ENCODE measurements at places on chromosomes 13 and 19.

GRCh38 chr13:64471916-64472315 is 2758.2 kb downstream of the PCDH9 start:
- no peak for DNase-seq

DNA sequence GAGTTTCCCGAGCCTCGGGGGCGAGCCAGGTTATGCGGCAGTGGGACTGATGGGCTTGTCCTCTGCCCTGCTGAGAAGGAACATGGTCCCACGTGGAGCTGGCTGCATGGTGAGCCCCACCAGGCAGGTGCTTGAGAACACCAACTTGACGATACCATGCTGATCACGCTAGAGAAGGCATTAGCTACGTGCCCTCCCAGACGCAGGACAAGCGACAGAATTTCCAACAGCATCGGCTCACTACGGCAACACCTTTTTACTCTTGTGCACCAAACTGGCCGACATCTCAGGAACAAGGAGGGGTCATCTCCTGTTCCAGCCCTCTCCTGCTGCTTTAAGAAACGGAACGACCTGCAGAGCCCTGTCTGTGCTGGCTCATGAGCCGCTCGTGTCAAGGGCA is 8.3 kb downstream of the ZFR2 start:
- DNase-seq = no peak

DNA sequence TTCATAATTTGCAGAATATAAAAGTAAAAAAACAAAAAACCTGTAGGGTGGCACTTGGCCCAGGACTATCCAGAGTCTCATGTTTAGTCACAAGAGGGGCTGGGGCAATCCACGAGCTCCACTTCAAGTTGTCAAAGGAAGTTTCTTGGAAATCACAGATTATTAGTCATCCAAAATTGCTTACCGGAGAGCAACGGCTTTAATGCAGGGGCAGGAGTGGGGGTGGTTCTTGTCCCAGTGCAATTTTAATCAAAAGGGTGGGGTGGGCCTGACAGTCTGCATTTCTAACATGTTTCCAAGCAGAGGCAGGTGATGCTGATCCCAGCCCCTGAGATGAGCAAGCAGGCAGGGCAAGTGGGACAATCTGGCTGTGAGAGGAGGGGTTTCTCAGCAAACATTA is 233.9 kb downstream of the ABCC4 start:
- DNase-seq = no peak

DNA sequence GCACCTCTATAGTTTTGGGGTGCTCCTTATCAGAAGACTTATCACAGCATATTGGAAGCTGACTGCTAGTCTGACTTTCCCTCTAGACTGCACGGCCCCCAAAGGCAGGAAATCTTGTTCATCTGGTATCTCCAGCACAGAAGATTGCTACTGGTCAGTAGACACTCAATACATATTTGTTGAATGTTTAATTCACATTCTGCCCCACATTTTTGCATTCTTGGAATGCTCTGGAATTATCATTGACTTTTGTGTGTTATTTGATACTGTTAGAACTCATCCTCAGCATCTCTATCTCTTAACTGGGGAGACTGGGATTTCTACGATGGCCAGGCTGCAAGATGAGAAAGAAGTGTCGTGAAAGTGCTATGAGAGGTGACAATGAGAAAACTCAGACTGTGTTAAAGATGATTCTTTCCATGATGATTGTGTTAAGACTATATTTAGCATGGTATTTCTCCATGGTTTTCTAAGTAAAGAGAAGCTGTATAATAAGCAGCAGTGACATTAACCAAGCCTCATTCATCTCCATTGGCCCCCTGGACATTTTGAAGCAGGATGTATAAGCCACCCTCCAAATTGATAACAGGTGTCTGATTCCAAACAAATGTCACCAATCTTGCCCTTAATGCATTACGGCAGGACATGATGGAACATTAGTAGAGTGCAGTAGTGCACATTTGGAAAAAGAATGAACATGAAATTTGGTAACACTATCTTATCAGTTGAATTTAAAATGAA is 440.9 kb downstream of the RFC3 start:
- no peak for DNase-seq
